ENCODE measurements at places on chromosomes 16 and 17.

DNA sequence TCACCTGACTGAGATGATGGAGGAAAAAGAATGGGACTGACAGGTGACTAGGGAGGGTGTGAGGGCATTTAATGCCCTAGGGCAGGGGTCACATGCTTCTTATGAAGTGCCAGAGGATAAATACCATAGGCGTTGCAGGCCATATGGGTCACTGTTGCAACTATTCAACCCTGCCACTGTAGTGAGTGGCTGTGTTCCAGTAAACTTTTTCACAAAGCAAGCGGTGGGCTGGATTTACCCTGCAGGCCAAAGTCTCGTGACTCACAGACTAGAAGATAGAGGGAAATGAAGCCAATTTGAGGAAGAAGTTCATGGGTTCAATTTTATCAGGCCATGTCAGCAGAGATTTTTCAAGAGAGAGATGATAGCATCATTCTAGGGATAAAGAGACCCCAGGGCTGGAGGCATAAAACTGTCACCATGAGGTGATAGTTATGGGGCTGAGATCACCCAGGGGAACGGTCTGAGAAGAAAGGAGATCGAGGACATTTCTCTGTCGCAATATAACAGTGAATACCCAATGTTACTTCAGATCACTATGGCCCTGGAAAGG, 8.6 kb downstream of the ARHGAP17 start:
- DNase-seq = no peak

DNA sequence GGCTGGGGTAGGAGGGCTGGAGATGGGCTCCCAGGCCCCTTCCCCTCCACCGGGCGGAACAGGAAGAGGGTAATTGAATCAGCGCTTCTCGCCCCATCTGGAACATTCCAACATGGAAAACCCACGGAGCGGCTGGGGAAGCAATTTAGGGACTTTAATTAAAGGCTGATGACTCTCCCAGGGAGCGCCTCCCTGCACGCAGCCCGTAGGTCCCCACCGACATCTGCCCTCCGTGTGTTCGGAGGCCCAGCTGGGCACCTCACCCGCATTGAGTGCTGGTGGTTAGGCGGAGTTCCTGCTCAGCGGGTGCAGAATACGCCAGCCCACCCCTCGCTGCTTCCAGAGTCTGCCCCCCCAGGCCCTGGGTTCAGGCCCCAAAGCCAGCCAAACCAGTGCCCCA, 10.0 kb downstream of the HS3ST6 start:
- DNase-seq = no peak

DNA sequence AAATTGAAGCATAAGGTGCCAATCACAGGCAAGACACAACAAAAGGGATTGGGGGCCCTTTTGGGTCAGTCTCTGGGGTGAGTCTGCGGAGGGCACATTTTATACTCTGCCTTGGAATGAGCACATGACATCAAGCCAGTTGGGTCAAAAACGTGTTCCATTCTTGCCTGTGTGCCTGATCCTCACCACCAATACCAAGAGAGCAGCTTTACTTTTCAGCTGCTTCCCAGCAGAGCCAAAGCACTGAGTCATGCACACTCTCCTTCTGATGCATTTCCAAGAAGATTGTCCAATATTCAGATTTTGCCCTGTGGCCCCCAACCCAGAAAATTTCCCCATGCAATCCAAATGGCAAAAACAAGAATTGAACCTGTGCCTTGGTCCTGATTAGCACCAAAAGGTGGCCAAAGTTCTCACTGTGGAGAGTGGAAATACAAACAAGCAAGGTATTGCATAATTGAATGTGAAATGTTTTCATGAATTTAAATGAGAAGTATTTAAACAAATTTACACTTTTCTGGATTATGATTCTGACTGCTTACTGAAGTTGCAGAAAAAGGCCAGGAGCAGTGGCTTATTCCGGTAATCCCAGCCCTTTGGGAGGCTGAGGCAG, 217.8 kb upstream of the SOX9 start:
- DNase-seq = no peak

- DNase-seq = no peak
These were observed 544 bp upstream of the EVI2A start for GRCh38 chr17:31321966-31322365.

DNA sequence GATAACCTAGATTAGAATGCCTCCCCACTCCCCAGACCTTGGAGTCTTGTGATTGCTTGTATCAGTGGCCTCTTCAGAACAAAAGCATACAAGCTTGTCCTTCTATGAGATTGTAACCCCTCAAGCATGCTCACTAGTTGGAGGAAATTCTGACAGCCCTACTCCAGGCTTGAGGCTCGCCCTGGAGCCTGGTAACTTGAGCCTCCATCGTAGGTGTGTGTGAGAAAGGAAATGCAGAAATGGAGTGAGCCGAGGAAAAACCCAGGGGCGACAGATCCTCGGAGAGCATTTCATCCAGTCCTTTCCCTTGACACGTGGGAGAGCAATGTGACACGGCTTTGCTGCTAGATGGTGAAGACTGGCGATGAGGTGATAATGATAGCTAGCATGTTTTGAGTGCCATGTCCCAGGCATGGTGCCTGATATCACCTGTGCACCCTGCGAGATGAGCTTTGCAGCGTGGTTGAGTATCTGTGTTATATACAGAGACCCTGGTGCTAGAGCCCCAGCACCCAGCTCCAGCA, 31.2 kb downstream of the GNAO1 start:
- DNase-seq = no peak

GRCh38 chr16:68478526-68479250, 30.4 kb upstream of the SMPD3 start:
- no peak for DNase-seq

DNA sequence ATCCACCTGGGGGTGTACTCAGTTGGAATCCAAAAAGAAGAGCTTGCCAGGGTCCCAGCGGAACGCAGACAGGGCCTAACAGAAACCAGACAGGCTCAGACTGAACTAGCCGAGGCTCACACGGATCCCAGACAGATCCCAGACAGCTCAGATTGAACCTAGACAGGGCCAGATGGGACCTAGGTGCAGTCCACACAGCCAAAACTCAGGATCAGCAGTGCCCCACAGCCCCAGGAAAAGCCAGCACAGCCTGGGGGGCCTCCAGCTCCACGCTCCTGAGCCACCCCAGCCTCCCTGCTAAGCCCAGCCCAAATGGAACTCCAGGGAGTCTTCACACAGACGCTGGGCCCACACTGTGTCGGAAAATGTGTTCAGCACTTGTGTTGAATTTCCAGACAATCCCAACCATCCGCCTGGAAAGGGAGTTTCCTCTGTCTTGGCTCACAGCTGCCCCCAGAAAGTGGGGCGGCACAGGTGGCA, 7.5 kb downstream of the STX1B start:
- no peak for DNase-seq

- DNase-seq = peak; percentile 65
These were observed 75.3 kb upstream of the AMZ2 start for GRCh38 chr17:68172461-68172954.

DNA sequence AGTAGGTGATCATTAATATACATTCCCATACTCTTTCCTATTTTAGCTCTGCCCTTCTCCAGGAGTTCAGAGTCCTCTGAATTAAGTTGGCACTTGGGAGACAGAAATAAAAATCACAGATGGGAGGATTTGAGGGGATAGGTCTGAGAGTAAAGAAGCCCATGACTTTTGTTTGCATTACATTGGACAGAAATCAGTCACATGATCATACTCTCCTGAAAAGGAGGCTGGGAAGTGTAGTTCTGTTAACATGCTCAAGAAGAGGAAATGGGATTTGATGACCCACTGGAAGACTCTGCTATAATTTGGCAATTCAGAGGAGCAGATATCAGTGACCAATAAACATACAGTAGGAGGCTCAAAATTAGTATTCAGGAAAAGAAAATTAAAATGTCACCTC, 674.9 kb upstream of the C16orf82 start:
- DNase-seq = no peak
